T-cell (primary cell): ENCODE measurements at places on chromosomes 7 and 10.

DNA sequence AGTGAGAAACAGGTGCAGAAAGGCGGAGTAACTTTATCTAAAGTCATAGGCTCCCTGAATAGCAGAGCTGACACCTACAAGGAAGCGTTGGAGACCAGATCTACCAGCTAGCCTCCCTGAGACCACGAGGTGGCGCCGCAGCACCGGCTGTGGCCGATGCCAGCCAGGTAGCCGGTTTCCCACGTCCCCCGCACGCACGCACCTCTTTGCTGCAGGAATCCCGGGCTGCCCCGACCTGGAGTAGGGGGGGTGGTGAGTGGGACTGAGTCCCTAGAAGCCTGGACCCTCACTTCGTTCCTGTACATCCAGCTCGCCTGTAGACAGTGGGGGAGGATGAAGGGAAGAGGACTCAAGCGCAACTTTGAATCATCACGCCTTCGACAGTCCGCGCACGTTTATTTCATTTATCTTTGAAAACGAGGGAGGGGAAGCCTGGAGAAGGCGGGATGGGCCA, 3.7 kb downstream of the ELOVL3 start:
- H3K4me3 ChIP-seq, result peak overlapping the region; percentile 35
- H3K27me3 ChIP-seq, result peaks cover 80% of the 10 kb centered on the region
- peaks cover 39% of the 10 kb centered on the region for H3K4me1 ChIP-seq
- H3K36me3 ChIP-seq, result no peaks in the 10 kb centered on the region
- DNase-seq, result peak; percentile 69

- H3K27ac ChIP-seq, result peak overlapping the region; percentile 80
- H3K4me1 ChIP-seq, result peaks cover 10% of the 10 kb centered on the region
- peak; percentile 32 for DNase-seq
Measured at GRCh38 chr10:133388973-133389818, 4.8 kb upstream of the MTG1 start.

DNA sequence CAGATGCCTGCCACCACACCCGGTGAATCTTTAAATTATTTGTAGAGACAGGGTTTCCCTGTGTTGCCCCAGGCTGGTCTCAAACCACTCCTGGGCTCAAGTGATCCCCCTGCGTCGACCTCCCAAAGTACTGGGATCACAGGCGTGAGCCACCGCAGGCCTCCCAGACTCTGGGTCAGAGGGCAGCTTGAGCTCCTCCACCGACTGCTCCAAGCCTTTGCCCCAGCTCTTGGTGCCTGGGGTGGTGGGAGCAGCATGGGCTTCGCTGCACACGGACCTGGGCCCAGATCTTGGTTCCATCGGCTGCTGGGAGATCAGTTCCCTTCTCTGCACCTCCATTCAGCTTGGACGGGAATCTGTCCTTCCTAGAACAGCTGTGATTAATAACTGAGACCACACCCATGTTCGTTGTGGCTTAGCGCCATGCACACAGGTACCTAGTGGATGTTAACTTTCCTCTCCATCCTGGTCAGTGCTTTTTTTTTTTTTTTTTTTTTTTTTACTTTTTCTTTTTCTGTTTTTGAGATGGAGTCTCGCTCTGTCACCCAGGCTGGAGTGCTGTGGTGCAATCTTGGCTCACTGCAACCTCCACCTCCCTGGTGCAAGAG, 125.3 kb downstream of the CUX1 start:
- H3K4me1 ChIP-seq, result peaks cover 6% of the 10 kb centered on the region
- no peak overlapping the region for H3K4me3 ChIP-seq
- H3K27ac ChIP-seq, result no peak overlapping the region

- no peak for DNase-seq
- H3K4me1 ChIP-seq, result no peaks in the 10 kb centered on the region
- H3K27ac ChIP-seq, result no peak overlapping the region
- no peaks in the 10 kb centered on the region for H3K36me3 ChIP-seq
- H3K4me3 ChIP-seq, result no peak overlapping the region
- peaks cover 3% of the 10 kb centered on the region for H3K27me3 ChIP-seq
Measured at GRCh38 chr10:98485959-98486358, 39.2 kb upstream of the HPS1 start.

DNA sequence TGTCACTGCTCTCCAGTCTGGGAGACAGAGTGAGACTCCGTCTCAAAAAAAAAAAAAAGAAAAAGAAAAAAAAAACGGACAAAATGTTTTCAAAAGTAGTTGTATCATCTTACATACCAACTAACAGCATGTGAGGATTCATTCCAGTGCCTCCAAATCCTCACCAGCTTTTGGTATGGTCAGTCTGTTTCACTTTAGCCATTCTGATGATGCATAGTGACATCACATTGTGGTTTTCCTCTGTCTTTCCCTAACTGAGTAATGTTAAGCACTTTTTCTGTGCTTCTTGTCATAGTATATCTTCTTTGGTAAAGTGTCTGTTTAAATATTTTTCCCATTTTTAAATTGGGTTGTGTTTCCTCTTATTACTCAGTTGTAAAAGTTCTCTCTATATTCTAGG, 251.4 kb upstream of the CTBP2 start:
- no peak overlapping the region for H3K4me3 ChIP-seq
- H3K27me3 ChIP-seq, result peaks cover 2% of the 10 kb centered on the region
- H3K36me3 ChIP-seq, result no peaks in the 10 kb centered on the region
- DNase-seq, result no peak
- H3K27ac ChIP-seq, result no peak overlapping the region
- H3K4me1 ChIP-seq, result no peaks in the 10 kb centered on the region

DNA sequence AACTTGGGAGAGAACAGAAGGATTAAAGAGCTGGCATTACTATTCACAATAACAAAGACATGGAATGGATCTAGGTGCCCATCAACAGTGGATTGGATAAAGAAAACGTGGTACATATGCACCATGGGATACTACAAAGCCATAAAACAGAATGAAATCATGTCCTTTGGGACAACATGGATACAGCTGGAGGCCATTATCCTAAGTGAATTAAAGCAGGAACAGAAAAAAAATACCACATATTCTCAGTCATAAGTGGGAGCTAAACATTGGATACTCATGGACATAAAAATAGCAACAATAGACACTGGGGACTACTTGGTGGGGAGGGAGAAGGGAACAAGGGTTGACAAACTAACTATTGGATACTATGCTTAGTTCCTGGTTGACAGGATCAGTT, 133.2 kb upstream of the ITGB1 start:
- H3K36me3 ChIP-seq, result no peaks in the 10 kb centered on the region
- DNase-seq, result no peak
- peaks cover 14% of the 10 kb centered on the region for H3K4me1 ChIP-seq
- H3K27ac ChIP-seq, result no peak overlapping the region

DNA sequence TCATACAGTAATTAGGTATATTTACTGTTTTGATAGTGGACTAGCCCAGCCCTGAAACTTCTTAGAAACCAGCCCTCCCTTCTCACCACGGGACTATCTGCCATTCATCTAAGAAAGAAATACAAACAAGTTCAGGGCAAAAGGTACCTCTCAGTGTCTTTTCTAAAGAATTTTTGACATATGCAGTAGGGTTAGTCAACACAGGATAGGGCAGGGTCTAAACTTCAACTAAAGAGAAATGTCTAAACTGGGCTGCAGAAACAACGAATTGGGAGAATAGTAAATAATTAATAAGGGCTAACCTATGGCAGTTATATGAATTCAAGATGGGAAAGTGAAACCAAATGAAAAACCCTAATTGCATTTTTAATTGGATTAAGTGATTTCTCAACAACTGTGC, 496.6 kb downstream of the INHBA start:
- H3K27ac ChIP-seq, result no peak overlapping the region
- H3K36me3 ChIP-seq, result no peaks in the 10 kb centered on the region
- H3K27me3 ChIP-seq, result no peaks in the 10 kb centered on the region
- no peak overlapping the region for H3K4me3 ChIP-seq

GRCh38 chr10:23345861-23346260, 1.3 kb upstream of the C10orf67 start:
- no peak overlapping the region for H3K27ac ChIP-seq
- H3K36me3 ChIP-seq, result no peaks in the 10 kb centered on the region
- DNase-seq, result no peak

GRCh38 chr10:78247821-78248220, 214.2 kb downstream of the RPS24 start:
- no peaks in the 10 kb centered on the region for H3K36me3 ChIP-seq
- no peak overlapping the region for H3K4me3 ChIP-seq

DNA sequence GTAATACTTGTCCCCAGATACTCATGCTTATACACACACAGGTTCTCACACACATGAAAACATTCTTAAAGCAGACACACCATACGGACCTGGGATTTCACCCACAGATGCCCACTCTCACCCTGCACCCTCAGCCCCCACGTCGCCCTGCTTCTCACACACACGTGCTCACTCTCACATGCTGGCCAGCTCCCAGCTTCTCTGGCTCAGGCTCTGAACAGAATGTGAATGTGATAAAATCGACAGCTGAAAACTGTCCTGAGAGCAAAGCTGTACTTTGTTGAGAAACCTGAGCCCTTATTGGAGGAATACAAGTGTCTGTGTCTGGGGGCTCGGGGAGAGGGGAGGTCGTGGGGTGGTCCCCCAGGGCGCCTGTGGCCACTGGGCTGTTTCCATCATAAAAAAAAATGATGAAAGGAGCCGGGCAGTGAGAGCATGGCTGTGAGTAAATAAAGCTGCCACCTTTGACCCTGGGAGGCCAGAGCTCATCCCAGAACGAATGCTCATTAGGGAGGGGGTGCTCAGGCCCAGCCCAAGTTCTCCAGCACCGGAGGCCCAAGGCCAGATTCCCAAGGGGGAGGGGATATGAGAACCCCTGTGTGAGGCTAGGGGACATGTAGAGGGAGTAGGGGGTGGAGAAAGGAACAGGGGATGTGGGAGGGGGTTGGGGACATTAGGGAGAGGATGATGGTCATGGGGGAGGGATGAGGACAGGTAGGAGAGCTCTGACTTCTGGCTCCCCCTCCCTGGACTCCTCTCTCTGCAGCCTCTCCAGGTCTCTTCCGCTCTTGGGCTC, 18.1 kb upstream of the TLX1 start:
- H3K4me1 ChIP-seq, result no peaks in the 10 kb centered on the region
- H3K36me3 ChIP-seq, result no peaks in the 10 kb centered on the region
- peaks cover 7% of the 10 kb centered on the region for H3K27me3 ChIP-seq
- no peak overlapping the region for H3K27ac ChIP-seq
- DNase-seq, result no peak

DNA sequence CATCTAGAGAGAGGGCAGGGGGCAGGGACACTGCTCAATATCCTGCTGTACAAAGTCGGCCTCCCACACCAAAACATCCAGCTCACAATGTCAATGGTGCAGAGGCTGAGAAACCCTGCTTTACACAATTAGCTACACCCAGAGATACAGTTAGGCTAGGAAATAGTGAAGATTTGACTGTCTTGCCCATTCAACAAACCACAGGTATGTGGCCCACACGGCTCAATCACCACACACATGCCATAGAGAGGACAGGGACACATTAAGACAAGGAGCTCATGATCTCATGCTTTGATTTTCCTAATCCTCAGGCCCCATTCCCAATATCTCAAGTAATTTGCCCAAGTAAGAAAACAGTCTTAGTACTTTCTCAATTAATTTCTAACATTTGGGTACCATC, 110.4 kb downstream of the OSBPL3 start:
- no peaks in the 10 kb centered on the region for H3K36me3 ChIP-seq
- no peak overlapping the region for H3K27ac ChIP-seq
- peaks cover 2% of the 10 kb centered on the region for H3K4me1 ChIP-seq
- DNase-seq, result no peak

DNA sequence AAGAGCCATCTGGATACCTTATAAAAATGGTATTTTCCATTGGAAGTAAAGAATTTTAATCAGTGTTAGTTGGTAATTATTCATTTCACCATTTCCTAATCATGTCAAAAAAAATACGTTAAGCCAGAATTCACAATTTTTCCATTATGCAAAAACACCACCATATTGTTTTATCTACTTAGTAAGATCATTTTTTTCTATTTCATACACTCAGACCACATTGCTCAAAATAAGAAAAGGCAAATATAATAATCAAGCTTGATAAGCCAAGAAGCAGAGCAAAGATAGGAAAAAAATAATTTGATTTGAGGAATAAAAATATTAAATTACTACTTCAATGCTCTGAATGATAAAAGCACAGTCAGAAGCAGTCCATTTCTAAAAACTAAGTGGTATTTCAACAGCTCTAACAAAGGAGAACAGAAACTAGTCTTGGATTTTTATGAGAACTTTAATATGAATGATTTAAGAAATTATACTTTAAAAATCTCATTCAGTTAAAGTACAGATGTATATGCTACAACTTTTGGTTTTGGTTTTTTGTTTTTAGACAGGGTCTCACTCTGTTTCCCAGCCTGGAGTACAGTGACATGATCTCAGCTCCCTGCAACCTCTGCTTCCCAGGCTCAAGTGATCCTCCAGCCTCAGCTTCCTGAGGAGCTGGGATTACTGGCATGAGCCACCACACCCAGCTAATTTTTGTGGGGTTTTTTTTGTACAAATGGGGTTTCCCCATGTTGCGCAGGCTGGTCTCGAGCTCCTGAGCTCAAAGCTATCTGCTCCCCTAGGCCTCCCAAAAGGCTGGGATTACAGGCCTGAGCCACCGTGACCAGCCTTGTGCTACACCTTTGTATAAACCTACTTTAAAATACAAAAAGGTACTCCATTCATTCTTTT, 46.6 kb downstream of the LRRN3 start:
- no peak overlapping the region for H3K4me3 ChIP-seq
- H3K36me3 ChIP-seq, result no peaks in the 10 kb centered on the region
- H3K4me1 ChIP-seq, result peaks cover 18% of the 10 kb centered on the region
- no peaks in the 10 kb centered on the region for H3K27me3 ChIP-seq
- peak overlapping the region; percentile 56 for H3K27ac ChIP-seq

DNA sequence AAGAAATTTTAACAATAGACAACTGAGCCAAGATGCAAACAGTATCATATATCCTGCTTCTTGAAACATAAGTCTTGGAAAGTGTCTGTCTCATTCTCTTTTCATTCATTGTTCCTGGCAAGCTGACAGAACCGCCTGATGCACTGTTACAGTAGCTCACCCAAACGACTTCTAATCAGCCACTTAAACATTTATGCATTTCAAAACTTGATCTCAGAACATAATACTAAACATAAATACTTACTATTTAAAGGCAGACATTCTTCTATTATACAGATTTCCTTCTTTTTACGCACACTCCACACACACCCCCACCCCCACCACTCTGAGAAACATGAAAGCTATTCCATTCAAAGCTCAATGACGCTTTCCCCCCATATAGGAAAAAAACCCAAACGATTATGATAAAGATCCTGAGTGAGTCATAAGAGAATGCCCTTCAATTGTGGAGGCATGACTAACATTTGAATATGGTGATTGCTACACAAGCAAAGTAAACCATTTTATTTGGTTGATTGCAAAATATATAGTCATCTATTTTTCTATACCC, 30.5 kb downstream of the SHTN1 start:
- H3K27ac ChIP-seq, result no peak overlapping the region
- H3K36me3 ChIP-seq, result no peaks in the 10 kb centered on the region
- H3K27me3 ChIP-seq, result no peaks in the 10 kb centered on the region
- H3K4me3 ChIP-seq, result no peak overlapping the region

GRCh38 chr7:77759294-77759889, 38.8 kb downstream of the TMEM60 start:
- no peaks in the 10 kb centered on the region for H3K4me1 ChIP-seq
- no peaks in the 10 kb centered on the region for H3K27me3 ChIP-seq
- no peak overlapping the region for H3K4me3 ChIP-seq
- H3K27ac ChIP-seq, result no peak overlapping the region

- no peaks in the 10 kb centered on the region for H3K36me3 ChIP-seq
- H3K27me3 ChIP-seq, result peaks cover 6% of the 10 kb centered on the region
- no peak overlapping the region for H3K4me3 ChIP-seq
- H3K4me1 ChIP-seq, result no peaks in the 10 kb centered on the region
Measured at GRCh38 chr7:12493407-12493806, 77.1 kb upstream of the SCIN start.
